Stimulated activated CD4-positive, alpha-beta T cell treated with anti-CD3 and anti-CD28 coated beads, TNF-alpha, amount 100 ng/mL, for 48 hours (primary cell): ENCODE measurements at places on chromosomes 11 and 22.

DNA sequence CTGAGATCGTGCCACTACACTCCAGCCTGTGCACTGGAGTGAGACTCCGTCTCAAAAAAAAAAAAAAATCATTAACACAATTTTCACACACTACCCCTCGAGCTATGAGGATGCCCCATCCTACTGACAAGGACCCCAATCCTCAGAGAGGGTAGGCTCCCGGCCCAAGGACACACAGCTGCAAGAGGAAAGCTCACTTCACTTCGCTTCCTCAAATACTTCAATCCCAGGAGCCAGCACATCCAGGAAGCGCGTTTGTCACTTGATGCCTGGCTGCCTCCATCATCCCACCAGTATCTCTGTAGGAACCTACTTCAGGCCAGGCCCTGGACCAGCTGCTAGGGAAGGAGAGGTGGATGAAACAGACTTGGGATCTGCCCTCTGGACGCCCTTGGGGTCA lies 144.0 kb downstream of the CRYBB2 start:
- DNase-seq, result no peak

DNA sequence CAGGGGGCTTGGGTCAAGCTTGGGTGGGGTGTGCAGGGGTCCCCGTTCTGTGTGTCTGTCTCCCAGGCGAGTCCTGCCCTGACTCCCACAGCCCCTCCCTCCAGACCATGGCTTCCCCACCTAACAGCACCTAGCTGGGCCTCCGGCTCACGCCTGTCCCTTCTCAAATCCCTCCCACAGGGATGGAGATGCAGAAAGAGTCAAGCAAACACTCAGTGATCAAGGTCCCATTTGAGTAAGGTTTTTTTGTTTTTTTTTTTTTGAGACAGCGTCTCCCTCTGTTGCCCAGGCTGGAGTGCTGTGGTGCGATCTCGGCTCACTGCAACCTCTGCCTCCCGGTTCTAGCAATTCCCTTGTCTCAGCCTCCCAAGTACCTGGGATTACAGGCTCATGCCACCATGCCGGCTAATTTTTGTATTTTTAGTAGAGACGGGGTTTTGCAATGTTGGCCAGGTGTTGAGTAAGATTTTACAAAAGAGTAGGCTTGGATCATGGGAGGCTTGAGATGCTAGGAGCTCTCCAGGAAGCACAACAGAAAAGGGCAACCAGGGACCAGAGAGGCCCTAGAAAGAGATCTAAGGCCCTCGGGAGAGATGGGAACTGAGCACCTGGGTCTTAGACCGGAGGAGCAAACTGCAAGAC lies 5.7 kb downstream of the APOBEC3D start:
- DNase-seq, result no peak

- no peak for DNase-seq
Observed at GRCh38 chr22:20629401-20629800, 122.0 kb downstream of the MED15 start.

DNA sequence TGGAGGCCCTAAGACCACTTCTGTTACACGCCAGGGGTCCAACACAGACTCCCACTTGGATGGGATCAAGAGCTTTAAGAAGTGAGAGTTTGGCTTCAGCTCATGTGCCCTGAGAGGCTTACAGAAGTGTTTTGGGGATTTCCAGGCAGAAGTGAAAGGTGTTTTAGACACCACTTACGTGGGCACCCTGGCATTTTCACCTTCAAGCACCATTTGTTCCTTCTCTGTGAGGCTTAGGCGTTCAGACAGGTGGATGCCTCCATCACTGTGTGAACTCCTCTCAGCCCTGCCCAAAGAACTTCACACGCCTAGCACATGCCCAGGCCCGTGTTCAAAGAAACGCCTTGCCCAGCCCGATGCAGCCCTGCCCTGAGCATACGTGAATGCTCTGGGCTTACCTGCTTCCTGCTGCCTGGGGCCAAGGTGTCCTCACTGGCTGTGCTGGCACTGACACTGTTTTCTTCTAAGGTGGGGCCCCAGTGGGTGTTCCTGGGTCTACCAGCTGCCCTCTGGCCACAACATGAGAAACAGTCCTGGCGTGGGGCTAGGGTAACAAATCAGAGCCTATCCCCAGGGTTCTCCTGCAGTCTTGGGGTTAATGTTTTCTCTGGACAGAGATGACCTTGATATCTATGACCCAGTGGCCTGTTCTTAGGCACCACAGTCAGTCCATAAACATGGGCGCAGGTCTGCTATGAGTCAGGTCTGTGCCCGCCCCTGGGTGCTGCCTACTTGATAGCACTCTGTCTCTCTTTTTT lies 34.0 kb downstream of the AMPD3 start:
- no peak for DNase-seq

DNA sequence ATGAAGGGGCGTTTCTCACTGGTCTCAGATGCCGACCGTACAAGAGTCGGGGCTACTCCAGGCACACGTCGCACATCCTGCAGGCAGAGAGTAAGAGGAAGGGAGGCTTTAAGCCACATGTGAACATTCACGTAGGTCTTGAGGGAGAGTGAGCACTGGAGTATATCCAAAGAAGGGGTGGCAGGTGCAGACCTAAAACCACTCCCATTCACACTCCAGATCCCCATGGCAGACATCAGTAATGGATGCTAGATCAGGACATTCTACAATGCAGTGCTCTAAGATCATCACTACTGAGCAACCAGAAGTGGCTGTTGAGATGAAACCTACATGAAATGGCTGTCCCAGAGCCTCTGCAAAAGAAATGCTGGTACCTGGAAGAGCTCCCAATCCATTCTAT lies 39.0 kb downstream of the WT1 start:
- DNase-seq, result no peak

GRCh38 chr22:37128555-37129281 lies 19.2 kb upstream of the TMPRSS6 start:
- DNase-seq, result no peak

DNA sequence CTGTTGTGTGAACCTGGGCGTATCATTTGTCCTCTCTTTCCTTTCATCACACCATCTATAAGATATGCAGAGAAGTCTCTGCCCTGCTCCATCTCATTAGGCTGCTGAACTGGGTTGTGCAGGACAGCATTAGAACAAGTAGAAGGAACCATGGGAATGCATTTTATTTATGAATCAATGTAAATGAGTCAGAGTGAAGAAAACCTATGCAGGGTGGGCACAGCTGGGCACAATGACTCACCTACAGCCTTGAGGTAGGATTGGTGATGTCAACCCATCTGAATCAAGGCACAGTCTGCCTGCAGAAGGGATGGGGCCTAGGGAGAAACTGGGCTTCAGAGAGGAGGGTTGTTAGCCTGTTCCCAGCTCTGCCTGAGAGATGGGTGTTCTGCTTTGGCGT lies 123.4 kb downstream of the CSNK2A3 start:
- no peak for DNase-seq

DNA sequence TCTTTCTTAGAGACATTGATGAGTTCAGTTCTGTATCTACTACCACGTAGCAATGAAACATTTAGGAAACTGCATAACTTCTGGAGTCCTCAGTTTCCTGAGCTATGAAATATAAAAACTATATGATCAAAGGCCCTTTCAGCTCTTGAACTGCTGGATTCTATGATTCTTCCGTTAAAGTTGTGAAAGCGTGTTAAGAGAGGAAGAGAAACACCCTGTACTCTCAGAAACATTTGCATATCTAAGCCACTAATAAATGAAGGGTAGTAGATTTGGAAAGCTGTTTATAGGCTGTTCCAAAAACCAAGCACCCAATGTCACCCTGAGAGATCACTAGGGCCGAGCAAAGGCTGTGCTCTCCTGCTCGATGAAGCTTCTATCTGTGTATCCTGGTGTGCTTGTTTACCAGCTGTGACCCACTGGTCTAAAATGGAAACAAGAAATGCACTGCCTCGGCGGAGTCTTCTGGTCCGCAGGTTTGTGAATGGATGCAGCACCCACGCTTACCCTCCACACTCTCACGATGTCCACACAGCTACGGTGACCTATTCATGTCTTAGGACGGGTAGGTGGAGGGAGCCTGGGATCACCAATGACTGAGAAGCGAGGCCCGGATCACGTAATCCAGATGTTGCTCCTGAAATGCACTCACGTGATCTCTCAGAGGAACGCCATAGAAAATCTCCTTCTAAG lies 325.8 kb downstream of the OPCML start:
- DNase-seq, result no peak

GRCh38 chr22:25760848-25761595 lies 19.0 kb downstream of the MYO18B start:
- no peak for DNase-seq

- no peak for DNase-seq
Observed at GRCh38 chr11:92475819-92476218, 251.2 kb downstream of the FAT3 start.

DNA sequence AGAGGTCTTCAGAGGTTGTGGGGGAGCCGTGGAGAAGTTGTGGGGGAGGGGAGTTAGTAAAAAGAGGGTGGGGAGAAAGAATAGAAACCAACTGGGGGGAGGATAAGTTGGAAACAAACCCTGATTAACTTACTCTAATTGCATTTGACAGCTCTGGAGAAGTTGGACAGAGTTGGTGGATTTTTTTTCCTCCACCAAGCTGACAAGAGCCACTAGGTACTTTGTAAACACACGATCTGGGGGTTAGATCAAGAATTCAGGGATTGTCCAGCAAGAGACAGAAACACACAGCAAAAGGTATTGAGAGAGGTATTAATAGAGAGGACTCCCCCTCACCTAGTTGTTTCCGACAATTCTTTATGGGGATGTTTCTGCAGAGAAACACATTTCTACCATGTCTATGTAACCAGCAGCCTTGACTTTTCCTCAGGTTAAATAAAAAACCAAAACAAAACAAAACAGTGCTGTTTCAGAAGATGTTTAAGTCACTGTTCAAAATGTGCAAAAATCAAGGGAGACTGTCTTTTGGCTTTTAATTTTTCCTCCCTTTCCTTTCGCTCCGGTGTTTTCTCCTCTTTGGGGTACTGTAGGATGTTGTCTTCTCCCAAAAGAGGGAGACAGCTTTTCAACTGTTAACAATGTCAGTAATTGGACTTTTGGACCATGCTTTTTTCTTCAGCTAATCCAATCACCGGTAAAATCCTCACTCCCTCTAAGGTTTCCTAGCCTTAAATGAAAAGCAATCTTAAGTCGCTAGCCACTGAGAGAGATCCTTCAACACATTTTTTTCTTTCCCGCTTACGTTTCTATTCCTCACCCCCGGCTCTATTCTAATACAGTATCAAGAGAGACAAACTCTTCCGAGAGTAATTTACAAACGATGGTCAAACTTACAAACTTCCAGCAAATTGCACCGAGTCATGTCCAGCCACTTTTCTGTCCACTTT lies 708 bp downstream of the MAML2 start:
- DNase-seq, result no peak

DNA sequence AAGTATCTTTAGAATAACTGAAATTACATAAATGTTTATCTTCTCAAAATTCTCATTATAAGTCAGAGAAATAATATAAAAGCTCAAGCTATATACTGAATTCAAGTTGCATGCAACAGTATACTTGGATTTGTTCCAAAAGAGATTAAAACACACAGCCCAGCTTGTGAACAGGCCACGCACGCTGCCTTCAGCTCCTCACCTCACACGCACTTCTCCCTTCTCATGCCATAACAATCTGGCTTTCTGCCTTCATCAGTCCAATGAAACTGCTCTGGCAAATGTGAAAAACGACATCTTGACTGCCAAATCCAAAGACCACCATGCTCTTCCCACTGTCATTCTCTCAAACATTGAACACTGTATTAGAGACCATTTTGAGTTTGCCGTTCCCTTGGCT lies 22.1 kb downstream of the ATP6V1E1 start:
- DNase-seq, result no peak

DNA sequence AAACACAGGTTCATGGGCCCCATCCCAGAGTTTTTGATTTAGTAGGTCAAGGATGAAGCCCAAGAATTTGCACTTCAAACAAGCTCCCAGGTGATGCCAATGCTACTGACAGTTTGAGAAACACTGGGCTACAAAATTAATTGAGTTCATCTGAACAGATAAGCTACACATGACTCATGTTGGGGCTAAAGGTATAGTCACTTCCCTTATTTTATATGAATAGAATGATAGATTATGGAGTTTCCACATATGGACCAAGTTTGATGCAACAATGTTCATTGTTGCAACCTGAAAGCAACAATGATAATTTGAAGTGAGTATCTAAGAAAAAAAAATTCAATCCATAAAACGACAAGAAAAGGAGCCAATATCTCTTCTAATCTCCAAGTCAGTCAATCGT lies 54.9 kb downstream of the SOX6 start:
- no peak for DNase-seq

- no peak for DNase-seq
Observed at GRCh38 chr11:16356057-16356760, at the start of gene SOX6. TSS of gene SOX6 (minus strand) at chr11:16356546. CDS start at chr11:16341248, 15,298 bp downstream.

GRCh38 chr11:63858628-63859550 lies 20.0 kb downstream of the MARK2 start:
- DNase-seq, result no peak

- no peak for DNase-seq
Observed at GRCh38 chr11:70713988-70714665, 315.8 kb downstream of the CTTN start.

GRCh38 chr11:75273411-75274391 lies 33.1 kb downstream of the TPBGL start:
- DNase-seq, result no peak

- DNase-seq, result no peak
Observed at GRCh38 chr11:126339863-126340434, 15.5 kb upstream of the ST3GAL4 start.

DNA sequence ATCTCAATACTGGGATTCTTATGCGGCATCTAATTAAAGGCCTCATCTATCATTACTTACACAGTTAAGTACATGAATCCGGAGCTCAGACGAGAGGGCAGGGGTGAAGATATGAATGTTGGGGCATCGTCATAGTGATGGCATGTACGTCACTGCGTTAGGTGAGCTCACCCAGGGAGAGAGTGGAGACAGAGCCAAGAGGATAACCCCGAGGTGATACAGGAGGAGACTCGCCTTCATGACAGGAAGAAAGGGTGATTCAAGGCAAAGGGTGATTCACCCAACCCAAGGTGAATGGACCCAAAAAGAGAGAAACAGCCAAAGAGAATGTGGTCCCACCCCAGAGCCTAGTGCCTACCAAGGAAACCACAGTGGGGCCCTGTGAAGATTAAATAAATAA lies 132.9 kb upstream of the BLID start:
- DNase-seq, result no peak

GRCh38 chr22:20198557-20199319 lies 47.9 kb upstream of the CCDC188 start:
- no peak for DNase-seq

DNA sequence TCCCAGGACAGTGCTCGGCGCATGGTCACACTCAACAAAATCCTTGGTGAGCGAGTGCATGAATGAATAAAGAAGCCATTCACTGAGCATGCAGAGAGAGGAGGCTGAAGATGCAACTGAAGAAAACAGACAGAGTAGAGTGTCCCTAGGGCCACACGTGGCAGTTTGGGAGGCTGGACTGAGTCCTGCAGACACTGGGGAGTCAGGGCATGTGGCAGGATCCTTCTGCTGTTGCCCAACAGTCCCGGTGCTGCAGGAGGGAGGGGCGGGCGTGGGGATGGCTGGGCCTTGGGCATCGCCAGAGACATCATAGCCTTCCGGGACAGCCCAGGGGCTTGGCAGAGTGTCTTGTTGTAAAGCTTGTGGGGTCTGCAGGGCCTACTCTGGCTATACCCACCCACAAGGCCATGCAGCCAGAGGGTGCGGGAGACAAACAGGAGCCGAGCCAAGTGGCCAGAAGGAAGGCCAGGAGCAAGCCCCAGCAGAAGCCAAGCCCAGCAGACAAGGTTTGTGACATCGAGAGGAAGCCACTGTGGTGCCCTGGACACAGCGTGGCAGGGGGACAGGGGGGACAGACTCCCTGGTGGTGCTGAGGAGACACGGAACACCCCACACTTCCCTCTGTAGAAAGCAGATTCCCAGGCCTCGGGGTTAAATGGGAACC lies 26.7 kb upstream of the FBLN1 start:
- DNase-seq, result no peak
